ENCODE measurements at places on chromosomes 2 and 18.

- no peak for DNase-seq
Measured at GRCh38 chr18:23859466-23860336, 154.9 kb upstream of the TTC39C start.

GRCh38 chr2:226548732-226549131, 250.9 kb downstream of the IRS1 start:
- DNase-seq: no peak

GRCh38 chr2:5365871-5366461, 326.2 kb upstream of the SOX11 start:
- peak; percentile 17 for DNase-seq

DNA sequence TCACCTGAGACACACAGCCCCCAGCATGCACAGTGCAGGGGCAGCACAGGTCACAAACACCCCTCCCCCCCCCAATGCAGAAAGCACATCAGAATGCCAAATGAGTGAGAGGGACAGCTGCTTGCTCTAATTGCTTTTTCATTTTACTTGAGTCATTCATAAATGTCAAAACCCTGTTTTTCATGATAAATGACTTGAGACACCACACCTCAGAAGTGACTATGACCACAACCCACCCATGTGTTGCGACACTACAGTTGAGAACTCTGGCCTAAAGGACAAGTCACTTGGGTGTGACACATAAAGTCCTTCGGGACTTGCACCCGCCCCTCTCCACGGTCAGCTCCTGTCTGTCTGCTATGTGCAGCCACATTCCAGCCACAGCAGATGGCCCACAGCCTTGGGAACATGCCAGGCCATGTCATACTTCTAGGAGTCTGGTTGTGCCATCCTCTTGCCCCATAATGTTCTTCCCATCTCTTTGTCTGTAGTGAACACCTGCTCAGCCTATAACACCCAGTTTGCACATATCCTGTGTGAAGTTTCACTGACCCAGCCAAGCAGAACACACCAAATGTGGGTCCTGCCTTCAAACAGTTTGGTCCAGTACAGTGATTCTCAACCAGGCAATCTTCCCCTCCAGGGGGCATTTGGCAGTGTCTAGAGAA, 30.2 kb upstream of the RIOK3 start:
- DNase-seq: no peak

GRCh38 chr2:152176113-152176714, 651 bp upstream of the STAM2 start:
- no peak for DNase-seq

DNA sequence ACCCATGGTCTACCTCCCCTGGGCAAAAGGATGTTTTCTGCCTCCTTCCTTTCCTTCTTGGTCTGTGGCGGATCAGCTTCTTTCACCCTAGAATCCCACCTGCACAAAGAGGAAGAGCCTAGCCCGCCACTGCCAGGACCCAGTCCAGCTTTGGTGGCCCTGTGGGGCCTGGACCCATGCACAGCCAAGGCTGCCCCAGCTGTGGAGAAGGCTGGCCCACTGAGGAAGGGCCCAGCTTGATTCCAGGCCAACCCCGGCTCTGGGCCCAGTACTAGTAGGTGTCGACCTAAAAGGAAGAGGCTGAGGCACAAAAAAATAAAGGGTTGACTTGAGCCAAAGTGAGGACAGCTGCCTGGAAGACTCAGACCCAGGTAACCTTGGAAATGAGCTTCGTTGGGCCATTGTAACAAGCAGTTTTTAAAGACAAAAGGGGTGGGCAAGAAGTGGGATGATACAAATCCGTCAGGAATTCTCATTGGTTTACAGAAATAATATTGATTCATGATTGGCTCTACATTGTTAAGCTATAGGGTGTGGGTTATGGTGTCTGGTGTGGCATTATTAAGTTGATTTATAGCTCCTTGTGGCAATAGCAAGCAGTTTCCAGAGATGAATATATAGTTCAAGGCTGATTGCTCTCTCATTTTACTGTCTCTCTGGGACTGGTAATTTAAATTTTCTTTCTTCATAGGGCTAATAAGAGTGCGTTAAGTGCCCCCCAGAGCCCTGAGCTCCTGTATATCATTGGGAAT, 29.8 kb upstream of the MAL start:
- no peak for DNase-seq

- DNase-seq: no peak
Measured at GRCh38 chr2:233087713-233088112, 27.6 kb downstream of the INPP5D start.

Measured in stimulated activated CD8-positive, alpha-beta memory T cell treated with anti-CD3 and anti-CD28 coated beads, Interleukin-4, amount 100 ng/mL, for 24 hours (primary cell).